ENCODE measurements at places on chromosomes 3 and 15.

GRCh38 chr3:190504354-190505125, 9.3 kb upstream of the IL1RAP start:
- no peak for DNase-seq

DNA sequence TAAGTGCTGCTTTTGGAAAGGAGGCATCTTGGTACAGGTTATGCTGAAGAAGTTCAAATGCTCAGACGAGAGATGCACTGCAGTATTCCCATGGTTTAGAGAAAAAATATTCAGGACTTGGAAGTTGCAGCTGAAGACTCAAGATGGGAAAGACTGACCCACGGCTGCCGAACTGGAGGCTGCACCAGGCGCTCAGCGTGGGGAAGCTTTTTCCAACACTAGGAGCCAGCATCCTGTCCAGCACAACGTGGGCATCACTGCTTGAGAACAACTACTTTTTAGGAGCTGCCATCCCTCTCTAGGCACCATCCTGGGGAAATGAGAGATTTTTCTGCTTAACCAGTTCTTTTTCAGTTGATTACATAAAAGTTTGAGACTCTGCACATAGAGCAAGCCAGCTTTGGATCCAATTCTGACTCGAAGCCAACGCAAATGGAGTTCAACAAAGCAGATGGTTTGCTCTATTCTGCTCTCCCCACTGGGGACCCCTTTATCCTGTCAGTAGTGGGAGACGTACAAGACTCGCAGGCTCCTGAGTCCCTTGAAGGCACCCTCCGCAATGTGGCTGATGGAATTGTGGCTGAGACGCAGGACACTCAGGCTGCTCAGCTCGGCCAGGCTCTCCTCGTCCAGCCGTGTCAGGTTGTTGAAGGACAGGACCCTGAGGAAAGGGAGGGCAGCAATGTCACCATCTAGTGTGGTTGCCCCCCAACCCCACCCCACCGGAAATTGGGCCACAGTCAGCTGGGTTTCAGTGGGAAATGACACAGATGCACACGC, 93.8 kb downstream of the LRIG1 start:
- DNase-seq = no peak

- no peak for DNase-seq
Observed at GRCh38 chr15:66623801-66624453, 58.1 kb upstream of the LCTL start.

DNA sequence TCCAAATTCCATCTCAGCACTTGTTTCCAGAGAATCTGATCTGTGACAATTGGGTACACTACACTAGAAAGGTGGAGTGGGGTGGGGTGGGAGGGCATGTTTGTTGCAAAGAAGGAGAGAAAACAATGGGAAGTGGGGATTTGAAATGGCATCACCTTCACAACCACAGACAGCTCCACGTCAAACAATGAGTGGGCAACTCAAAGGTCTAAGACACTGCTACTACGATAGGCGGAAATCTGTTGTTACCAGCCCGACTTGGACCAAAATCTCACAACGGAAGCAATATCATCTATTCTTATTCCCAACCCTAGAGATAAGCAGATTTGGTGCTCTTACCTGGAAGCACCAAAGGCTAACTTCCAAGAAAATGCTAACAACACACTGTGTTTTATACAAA, 3.3 kb downstream of the CYP19A1 start:
- no peak for DNase-seq

DNA sequence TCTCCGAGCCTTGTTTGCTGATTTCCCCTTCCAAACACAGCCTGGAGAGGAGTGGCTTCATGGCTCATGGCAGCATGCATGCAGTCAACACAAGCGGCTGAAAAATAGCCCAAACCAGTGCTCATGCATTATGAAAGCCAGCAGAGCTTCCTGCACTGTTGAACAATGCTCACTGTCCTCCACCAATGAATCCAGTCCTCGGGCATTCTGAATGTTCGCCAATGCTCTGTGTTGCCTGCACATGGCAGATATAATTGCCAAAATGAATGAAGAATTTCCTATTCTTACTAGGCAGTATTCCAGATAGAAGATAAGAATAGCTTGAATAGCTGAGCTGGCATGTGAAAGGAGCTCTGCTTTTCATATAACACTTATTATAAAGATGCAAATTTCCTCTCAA, 252.7 kb downstream of the ROBO1 start:
- no peak for DNase-seq

GRCh38 chr3:5332270-5332956, 144.9 kb downstream of the EDEM1 start:
- DNase-seq = no peak

- DNase-seq = no peak
Observed at GRCh38 chr3:143295201-143296080, 175.9 kb downstream of the CHST2 start.

DNA sequence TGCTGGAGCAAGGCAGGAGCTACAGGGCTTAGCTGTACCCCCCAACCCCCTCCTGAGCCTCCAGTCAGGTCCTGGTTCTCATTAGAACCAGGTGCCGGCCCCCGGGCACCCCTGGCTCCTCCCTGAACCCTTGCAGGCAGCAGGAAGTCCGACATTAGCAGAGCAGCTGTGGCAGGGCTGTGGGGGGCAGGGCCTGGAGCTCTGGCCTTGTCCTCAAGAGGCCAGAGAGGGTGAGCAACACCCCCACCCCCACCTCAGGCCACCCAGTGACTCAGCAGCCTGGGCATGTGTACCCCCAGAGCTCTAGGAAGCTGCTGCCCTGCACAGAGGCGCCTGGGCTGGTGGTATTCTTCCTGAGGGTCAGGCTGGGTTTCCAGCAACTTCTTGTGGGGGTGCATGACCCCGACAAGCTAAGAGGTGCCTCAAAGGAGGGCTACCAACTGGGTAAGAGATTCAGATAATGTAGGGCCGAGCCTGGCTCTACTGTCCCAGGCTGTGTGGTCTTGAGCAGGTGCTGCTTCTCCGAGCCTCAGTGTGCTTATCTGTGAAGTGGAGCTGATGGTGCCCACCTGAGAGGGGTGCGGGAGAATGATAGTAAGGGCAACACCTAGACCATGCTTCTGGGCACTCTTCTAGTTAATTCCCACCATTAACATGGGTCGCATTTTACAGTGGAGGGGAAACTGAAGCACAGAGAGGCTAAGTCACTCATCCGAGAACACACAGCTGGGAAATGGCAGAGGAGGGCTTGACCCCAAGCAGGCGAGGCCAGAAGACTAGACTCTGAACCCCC, 16.0 kb downstream of the H1-8 start:
- DNase-seq = no peak

- no peak for DNase-seq
Observed at GRCh38 chr3:150497956-150498355, 48.3 kb downstream of the SERP1 start.

All from stimulated activated CD8-positive, alpha-beta memory T cell treated with anti-CD3 and anti-CD28 coated beads, Interleukin-4, amount 100 ng/mL, for 1 hour (primary cell).